ENCODE measurements at places on chromosomes 5 and 9.

DNA sequence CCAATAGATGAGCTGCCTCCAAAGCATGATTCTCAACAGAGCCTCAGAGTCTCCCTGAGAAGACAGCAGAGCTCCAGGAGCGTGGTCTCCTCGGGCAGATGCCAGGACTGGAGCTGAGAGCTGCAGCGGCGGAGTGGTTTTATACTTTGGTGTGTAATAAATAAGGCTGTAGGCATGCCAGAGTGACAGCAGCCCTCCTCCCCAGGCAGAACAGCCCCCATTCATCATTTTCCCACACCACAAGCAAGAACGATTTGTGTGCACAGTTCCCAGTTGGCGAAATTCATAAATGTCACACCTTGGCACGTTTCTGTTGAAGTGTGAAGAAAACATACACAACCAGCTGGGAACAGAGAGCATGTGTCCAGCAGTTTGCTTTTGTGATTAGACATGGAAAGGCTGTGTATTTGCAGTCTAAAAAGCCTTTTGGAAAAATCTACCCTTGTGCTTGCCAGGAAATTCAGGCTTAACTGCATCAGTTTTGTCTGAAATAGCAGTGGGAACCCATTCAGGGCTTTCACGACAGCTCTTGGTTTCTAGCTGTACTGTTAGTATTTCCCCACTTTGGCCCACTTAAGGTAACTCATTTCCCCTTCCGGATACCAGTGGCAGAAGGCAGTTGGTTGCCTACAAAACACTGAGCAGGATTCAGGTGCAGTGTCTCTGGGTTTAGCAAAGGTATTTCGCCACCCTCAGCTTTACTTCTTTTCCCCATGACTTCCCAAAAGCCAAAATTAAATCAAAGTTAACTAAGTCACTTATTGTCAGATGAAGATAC is at the start of gene C1QTNF3:
Gene C1QTNF3, minus strand, starts transcription at position 115 of the 778 bp plus-strand sequence. Its CDS starts 88 bp downstream, at position 27.
- DNase-seq, result peak; percentile 46

GRCh38 chr9:70044490-70045307 is 1.1 kb downstream of the MAMDC2 start:
- DNase-seq, result peak; percentile 23

DNA sequence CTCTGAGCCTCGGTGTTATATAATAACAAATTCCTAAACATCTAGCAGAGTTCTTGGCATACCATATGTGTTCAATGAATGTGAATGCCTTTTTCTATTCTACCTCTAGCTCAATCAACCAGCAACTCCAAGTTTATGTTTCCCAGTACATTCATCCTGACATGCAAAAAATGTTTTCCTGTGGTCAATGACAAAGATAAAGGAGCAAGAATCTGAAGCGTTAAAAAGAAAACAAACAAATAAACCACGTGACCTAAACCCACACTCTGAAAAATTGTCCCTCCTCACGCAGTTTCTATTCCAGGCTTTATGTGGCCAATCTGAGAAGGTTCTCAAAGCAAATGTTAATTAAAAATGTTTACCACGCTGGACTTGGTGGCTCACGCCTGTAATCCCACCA is 18.0 kb downstream of the KLF4 start:
- DNase-seq, result no peak

DNA sequence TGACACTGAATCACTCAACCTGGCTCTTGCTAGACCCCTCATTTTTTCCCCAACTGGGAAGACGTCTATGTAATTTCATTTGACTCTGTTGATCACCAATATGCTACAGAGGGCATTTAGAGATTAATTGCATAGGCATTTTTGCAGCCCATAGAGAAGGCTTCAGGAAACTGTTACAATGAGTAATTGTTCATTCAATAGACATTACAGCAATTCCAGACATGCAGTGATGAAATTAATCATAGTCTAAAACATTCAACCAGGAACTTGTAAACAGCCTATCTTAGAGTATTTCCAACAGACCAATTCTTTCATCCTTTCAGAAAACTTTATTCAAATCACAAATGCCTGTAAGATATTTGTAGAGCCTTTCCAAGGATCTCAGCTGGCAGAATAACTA is 122.3 kb downstream of the MARCHF11 start:
- DNase-seq, result no peak

DNA sequence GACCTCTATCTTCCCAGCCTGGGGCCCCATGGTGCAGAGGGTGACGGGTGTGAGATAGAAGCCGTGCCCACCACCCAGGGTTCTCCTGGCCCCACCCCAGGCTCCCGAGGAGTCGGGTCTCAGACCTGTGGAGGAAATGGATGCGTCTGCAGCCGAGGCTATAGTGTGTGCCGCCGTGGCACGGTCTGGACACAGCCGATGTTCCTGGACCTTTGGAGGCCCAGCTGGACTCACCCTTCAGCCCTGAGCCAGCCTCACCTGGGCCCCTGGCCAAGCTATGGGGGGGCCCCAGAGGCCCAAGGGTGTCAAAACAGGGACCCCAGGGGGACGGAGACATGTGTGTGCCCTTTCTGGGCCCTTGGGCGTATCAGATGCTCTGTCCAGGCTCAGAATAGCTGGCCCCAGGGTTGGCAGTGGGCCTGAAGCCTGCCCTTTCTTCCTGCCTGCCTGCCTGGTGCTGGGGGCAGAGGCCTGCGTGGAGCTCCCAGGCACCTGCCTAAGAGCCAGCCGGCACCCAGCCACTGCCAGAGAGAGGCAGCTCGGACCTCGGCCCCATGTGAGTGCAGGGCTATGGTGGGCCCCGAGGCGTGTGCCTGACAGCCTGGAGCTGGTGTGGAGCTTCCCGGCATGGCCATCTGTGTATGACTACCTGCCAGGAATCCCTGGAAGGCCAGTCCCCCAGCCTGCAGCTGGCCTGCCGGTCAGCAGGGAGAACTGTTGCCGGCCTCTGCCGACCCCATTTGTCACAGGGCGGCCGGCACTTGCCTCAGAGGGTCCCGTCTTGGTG is 41.8 kb downstream of the KCNT1 start:
- DNase-seq, result no peak

- no peak for DNase-seq
These were observed 491.8 kb upstream of the COX7C start for GRCh38 chr5:86125731-86126601.
